LHCN-M2 (cell line): ENCODE measurements at places on chromosomes 16 and 17. TPM values are rescaled to one million over a fixed set of nuclear protein-coding genes. Genes with fewer than 3 reads are reported as not detected.
A peak's percentile ranks its signal among the peaks of the same experiment; 100 is the strongest.

DNA sequence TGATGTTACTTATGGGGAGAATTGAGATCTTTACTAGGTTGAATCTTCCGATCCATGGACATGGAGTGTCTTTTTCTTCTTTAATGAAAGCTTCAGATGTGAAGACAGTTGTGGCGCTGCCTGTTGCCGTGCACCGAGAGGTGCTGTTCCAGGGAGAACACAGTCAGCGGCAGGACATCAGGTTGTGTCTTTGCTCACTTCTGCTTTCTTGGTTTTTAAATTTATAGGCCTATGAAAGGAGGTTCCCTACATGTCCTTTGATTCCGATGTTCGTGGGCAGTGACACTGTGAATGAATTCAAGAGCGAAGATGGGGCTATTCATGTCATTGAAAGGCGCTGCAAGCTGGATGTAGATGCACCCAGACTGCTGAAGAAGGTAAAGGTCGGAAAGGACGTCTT, 49.8 kb downstream of the SEC14L1 start:
- no peak for DNase-seq

- DNase-seq = no peak
Observed at GRCh38 chr17:41785859-41786226, 668 bp downstream of the JUP start.

DNA sequence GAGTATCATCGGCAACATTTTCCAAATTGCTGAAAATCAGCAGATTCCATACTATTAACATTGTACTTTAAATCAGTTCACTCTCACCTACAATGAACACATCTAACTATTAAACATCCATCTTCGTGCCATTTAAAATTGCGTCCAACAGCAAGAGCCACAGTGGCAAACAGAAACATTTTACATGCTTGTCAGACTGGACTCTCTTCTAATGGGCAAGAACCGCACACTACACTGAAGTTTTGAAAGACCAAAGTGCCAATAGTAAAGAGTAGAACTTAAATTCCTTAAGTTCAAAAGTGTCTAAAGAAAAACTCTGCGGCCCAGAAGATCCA, 652 bp downstream of the RPS15A start:
- no peak for DNase-seq

DNA sequence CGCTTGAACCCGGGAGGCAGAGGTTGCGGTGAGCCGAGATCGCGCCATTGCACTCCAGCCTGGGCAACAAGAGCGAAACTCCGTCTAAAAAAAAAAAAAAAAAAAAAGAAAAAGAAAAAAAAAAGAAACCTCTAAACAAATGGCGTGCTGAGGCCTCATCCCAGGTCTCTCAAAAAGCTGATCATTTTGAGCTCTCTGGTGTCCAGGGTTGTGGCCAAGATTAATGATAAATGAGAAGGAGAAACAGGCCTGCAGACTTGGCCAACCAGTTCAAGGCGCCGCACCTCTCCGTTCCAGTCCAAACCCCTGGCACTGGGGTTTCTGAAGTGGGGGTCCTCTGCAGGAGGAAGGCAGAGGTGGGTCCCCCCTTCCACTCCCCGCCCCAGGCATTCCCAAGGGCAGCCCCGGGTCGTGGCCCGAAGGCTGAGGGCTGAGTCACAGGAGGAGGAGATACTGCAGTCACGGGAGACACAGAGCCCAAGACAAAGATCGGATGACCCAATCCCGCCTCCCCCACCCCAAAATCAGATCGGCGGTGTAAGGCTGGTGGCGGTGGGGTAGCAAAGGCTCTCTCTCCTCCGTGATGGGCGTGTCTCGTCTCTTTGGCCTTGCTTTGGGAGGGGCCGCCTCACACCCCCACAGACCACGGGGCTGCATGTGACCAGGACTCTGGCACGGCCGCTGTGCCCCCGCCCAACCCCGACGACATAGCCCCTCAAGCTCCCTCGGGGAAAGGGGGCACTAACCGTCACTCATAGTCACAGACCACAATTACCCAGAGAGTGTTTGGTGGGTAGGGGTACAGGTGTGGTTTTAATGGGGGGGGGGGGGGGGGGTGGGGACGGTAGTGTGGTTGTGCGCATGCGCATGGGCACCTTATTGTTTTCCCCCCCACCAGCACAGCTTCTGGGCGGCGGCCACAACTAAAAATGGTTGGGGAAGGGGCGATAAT, 1.1 kb downstream of the VAT1 start:
- DNase-seq = peak; percentile 79

DNA sequence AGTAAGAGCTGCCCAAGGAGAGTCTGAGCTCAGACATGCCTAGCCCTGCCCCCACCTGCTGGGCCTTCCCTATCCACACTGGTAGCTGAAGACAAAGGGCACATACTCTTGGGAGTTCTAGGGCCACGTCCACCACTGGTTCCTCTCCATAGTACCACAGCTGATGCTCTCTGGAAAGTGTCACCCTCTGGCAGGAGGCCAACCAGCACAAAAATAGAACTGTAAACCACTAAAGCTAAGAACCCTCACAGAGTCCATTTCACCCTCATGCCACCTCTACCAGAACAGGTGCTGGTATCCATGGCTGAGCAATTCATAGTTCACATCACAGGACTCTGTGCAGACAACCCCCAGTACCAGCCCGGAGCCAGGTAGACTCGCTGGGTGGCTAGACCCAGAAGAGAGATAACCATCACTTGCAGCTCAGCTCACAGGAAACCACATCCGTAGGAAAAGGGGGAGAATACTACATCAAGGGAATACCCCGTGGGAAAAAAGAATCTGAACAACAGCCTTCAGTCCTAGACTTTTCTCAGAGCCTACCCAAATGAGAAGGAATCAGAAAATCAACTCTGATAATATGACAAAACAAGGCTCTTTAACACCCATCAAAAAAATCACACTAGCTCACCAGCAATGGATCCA, 115.3 kb downstream of the CEP112 start:
- peak; percentile 61 for DNase-seq

DNA sequence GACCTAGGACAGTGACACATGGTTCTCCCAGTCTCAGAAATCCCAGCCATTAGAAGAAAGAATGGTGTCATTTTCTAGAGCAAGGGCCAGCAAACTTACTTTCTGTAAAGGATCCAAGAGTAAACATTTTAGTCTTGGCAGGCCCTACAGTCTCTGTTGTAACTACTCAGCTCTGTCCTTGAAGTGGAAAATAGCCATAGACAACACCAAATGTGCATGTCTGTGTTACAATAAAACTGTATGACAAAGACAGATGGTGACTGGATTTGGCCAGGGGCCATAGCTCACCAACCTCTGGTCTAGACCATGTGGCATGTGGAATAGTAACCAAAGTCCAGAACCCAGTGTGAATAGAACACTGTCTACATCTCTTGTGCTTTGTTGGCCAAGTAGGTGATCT, 286.5 kb downstream of the HS3ST4 start:
- DNase-seq = no peak

GRCh38 chr17:7307686-7308624, 527 bp downstream of the EIF5A start:
- DNase-seq = peak; percentile 33

GRCh38 chr17:38554430-38555350, 51.1 kb downstream of the SRCIN1 start:
- DNase-seq = no peak

GRCh38 chr16:31010585-31011325, at the start of gene STX1B:
Gene STX1B (minus strand): TSS chr16:31010638. CDS start chr16:31010396, 242 bp downstream.
- DNase-seq = no peak

GRCh38 chr17:41451154-41451728, 10.5 kb upstream of the KRT38 start:
- no peak for DNase-seq

DNA sequence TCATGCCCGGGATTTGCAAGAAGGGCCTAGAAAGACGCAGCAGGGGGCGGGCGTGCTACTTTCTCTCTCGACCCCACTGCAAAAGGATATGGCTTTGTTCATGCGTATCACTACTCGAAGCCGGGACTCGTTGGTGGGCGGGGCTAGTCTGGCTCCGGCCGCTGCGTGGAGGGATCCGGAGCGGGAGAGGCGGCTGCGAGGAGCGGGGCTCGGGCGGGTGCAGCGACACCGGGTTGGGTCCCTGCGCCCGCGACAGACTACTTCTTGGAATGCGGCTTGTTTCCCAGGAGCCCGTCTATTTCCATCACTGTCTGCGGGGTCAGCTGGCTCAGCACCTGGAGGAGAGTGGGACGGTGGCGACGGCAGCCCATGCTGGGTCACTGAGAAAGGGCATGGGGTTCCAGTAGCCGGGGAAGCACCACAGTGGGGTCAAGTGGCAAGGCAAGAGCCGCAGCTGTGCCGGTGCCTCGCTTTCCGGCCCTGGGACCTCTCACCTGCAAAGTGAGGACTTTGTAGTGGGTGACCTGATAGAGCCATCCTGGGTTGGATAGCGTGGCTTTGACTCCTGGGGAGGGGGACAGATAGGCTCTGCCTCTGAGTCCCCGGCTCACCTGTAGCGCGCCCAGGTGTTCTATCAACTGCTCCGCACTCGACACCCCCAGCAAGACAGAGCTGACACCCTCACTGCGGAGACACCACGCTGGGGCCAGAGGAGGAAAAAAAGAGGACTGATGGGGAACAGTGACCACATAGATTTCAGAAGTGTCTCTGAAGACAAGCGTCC, 6.6 kb downstream of the KCNAB3 start:
- DNase-seq = no peak

GRCh38 chr17:58294034-58294433, 13.3 kb upstream of the MPO start:
- no peak for DNase-seq

DNA sequence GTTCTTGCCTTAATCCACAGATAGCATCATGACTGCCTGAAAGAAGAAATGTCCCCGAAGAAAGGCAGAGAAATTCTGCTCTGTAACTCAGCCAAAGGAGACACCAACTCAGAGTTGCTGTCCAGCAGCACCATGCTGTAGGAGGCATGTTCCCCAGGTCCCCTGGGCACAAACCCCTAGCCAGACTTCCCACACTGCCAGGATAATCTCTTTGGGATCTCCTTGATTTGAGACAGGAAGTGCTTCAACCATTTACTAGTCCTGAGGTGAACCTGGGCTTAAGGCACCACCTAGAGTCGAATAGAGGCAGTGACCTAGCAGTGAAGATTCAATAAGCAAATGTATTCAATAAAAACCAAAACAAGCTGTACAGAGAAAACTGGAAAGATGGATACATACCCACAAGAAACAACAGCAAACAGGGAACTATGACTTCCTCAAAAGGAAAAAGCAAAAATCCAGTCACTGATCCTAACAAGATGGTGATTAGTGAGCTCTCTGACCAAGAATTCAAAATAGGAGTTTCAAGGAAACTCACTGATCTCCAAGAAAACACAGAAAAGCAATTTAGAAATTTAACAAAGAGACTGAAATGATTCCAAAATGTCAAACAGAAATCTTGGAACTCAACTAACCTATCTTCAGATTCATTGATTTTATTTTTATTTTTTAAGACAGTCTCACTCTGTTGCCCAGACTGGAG, 5.7 kb downstream of the OR4D2 start:
- peak; percentile 31 for DNase-seq

DNA sequence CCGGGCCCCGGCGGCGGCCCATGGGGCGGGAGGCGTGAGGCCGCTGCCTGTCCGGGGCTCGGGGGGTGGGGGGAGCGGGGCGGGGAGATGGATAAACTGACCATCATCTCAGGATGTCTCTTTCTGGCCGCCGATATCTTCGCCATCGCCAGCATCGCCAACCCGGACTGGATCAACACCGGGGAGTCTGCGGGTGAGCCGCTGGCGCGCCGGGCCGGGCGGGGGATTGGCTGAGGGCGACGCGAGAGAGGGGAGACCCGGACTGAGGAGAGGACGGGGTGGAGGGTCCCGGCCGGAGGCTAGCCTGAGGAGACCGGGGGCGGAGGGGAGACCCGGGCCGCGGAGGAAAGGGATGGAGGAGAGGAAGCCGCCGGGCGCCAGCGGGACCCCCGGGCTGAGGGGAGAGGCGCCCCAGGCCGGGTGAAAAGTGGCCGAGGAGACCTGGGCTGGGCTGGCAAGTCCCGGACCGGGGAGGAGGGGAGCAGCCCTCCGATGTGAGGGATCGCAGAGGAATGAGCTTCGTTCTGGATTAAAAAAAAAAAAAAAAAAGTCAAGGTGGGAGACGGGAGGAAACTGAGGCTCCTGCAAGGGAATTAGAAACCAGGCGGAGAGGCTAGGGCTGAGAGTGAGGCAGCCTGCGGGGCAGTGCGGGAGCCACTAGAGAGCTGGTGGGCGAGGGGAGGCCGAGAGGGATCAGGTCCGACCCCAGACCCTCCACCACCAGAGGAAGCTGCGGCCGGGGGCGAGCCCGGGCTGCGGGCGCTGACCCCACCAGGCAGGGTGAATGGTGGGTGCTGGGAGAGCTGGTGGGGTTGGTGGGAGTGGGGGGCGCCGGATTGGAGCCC, 526 bp downstream of the MOSMO start:
- DNase-seq = no peak

- DNase-seq = peak; percentile 20
Observed at GRCh38 chr17:34637548-34638525, 58.5 kb downstream of the TMEM132E start.

DNA sequence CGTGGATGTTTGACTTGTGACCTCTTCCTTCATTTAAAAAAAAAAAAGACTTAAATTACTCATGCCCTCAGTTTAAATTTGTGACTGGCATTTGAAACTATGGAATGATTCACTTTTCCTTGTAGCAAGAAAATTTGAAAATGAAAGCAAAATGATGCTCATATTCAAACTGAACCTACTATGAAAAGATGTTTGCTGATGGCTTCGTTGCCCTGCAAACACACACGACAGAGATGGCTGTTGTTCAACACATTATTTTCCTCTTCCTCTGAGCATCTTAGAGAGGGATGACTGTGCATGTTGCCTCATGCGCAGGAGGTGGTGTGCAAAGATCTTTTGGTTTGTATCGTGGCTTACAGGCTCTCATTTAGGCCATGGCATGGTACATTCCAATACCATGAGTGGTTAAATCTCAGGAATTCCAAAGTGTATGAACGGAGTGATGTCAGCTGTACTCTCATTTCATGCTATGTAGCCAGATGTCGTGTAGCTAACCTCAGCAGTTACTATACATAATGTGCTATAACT, 164.5 kb downstream of the PRKCA start:
- DNase-seq = peak; percentile 99

GRCh38 chr17:31269578-31269983, 27.5 kb downstream of the OMG start:
- peak; percentile 100 for DNase-seq

FOXL1 gene
- total RNA-seq = 4.1 and 5.3 TPM in 2 replicates

KCNG4 gene
- 0.06 TPM in 1 of 2 replicates, not detected in the other for total RNA-seq

EMP2 gene
- total RNA-seq = 56.7 and 61.8 TPM in 2 replicates

KRT36 gene
- total RNA-seq = not detected in 2 replicates

KCNJ2 gene
- 2.6 and 3.6 TPM in 2 replicates for total RNA-seq

KRT39 gene
- total RNA-seq = not detected in 2 replicates

TNFSF12 gene
- 14.8 and 20.7 TPM in 2 replicates for total RNA-seq

HOXB9 gene
- 3.6 and 5.1 TPM in 2 replicates for total RNA-seq
